ENCODE measurements at places on chromosomes 3 and 15.

DNA sequence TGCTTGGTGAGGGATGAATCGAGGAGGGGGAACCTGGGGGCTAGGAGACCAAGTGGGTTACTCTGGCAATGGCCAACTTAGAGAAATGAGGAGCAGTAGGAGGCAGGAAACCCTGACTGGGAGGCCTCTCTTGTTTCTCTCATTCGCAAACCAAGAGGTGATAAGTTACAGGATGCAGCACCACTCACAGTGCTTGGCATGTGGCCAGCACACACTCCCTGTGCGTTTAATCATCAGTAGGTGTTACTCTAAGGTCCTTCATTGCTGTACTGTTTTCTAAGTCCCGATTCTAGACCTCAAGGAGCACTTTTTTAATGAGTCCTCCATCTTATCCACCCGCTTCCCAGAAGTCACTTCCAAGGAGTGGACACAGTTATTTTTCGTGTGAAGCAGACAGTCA is 314.1 kb upstream of the TRIM42 start:
- no peak for DNase-seq

- DNase-seq, result no peak
These were observed 7.9 kb upstream of the DOCK3 start for GRCh38 chr3:50666837-50667236.

DNA sequence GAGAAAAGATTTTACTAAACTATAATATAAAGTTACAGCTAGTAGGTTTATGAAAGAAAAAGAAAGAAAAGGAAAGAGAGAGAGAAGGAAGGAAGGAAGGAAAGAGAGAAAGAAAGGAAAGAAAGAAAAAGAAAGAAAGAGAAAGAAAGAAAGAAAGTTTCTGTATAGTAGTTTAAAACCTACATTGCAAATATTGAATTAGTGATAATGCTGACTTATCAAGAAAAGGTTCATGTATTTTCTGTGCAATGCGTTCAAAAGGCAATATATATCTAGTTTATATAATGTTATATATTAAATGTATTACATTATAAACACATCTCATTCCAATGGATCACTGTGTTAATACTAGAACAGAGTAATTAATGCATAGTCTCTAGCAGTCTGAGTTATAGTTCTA is 648.4 kb downstream of the ZBBX start:
- DNase-seq, result no peak

DNA sequence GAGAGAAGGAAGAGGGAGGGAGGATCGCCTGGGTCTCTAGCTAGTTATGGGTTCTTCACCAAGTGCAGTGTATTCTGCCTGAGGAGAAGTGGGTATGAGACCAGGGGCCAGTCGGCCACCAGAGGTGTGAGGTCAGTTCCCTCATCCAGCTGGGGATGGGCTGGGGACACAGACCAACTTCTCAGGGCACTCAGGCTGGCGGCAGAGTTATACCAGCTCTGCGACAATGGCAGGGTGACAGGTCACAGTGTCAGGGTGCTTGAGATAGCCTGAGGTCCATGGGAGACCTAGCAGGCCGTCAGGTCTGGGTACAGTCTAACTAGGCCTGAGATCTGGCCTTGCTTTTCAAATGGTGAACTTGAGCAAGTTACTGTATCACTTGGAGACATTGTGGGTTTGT is 31.4 kb upstream of the PLXNA1 start:
- no peak for DNase-seq
